ENCODE measurements at places on chromosomes 7 and 10. TPM values are rescaled to one million over a fixed set of nuclear protein-coding genes. Genes with fewer than 3 reads are reported as not detected.

The NODAL gene
- total RNA-seq: not detected

The PTN gene
- total RNA-seq: 5.4 TPM

The SORCS1 gene
- 0.23 TPM for total RNA-seq

DNA sequence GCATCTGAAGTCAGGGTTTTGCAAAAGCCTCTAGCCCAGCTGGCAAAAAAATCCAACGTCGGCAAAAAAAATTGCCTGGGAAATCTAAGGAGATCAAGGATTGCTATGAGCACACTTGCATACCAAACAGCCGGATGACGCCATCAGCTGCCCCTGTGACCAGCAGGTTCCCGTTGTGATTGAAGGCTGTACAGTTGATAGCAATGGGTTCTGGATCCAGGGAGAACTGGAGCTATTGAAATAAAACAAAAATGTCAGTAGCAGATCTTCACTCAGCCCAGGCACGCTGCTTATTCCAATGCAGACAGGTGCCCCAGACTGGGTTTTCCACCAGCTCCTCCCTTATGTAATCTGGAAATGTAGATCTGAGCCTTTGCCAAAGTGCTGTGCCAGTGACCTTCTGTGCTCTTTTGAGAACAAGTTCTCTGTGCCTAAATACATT is 18.7 kb upstream of the CYREN start:
- no peak for DNase-seq

GRCh38 chr7:128875523-128875948 is 12.9 kb downstream of the ATP6V1F start:
- peak; percentile 26 for DNase-seq

GRCh38 chr10:78269060-78269459 is 235.4 kb downstream of the RPS24 start:
- no peak for DNase-seq

DNA sequence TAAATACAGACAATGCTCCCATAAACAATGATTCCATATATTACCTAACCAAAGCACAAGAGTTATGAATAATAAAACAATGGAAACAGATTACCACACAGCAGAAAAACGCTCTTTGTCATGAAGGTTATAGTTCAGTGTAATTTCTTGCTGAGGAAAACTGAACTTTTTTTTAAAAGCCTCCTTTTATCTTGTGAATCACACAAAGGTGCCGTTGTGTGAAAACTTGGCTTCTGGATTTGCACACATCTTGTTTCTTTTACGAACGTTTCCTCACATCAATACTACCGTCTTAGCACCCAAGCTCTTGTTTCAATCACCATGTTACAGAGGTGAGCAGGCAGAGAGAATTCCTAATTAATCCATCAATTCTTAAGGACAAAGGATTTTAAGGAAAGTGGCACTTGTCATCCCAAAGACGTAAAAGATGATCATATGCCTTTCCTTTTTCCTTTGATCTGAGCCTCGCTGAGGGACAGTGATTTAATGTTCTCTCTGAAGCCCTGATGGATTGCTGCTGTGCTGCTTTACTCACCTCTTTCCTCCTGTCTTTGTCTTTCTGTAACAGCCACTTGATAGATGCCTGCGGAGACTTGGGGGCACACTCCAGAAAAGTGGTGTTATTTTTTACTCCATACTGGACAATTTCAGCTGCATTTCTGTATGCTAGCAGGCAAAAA is 110.1 kb downstream of the CD36 start:
- no peak for DNase-seq

DNA sequence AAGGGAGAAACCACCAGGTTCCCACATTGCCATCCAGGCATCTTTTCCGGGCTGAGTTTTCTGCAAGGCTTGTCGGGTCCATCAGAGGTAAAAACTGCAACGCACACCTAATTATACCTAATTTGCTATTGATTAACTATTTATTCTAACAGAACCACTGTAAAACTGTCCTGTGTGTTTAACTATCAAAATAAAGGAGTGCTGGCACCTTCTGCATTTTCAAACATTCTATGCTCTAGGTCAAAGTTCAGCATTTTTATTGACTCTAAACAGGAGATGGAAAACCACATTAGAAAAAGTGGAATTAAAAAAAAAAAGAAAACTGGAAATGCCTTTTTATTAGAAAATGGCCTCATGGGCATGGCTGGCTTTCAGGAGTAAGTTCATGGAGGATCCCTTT is 82.0 kb downstream of the ADARB2 start:
- no peak for DNase-seq
